ENCODE measurements at places on chromosomes 1 and 21.

DNA sequence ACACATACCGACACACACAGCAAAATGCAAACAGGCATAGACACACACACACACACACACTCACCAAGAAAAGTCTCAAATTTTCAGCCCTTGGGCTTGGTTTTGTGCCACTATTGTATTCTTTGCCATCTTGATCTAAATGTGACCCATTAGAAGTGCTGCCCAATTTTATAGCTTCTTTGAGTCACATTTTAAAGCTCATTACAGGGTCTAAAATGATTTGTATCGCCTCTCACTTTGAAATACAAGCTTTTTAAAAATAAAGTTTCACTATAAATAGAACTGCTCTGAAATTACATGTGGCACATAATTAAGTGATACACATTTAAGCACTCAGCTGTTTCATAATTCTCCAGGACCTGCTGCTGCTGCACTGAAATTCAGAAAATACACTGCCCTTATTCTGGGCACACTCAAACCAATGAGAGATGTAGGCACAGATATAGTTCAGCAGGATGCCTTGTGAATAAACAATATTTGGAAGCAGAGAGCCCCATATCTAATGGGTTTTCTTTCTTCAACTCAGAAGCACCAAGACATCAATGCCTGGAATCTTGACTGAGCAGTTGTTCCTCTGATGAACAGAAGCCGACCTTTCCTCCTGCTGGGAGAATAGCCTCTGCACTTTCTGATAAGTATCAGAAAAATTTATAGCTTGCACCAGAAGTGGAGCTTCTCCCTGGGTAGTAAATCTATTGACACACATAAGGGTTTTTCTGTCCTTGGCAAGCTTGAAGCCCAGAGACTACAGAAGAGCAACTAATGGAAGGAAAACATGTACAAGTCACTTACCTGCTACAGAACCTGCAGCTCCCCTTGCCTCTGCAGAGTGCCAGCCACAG, 37.0 kb upstream of the PLPPR4 start:
- no peak for DNase-seq

DNA sequence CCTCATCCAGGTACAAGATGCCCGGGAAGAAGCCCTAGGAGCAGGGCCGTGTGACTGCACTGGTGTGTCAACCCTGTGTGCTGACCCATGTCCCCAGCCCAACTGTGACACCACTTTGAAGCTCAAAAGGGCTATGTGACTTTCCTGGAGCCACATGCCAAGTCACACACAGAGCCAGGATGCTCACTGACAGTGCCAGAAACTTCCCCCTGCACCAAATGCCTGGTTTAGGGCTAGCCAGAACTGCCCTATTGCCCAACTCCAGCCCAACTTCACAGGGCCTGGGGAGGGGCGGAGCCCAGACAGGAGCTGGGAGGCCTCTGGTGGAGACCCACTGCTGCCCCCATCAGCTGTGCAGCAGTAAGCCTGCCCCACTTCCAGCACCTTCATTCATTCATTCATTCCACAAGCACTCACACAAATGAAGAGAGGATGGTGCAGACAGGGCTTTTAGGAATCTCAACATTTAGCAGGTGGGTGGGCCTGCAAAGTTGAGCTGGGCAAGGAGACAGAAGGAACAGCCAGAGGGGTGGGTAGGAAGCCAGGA, 36.7 kb downstream of the KCNQ4 start:
- no peak for DNase-seq

DNA sequence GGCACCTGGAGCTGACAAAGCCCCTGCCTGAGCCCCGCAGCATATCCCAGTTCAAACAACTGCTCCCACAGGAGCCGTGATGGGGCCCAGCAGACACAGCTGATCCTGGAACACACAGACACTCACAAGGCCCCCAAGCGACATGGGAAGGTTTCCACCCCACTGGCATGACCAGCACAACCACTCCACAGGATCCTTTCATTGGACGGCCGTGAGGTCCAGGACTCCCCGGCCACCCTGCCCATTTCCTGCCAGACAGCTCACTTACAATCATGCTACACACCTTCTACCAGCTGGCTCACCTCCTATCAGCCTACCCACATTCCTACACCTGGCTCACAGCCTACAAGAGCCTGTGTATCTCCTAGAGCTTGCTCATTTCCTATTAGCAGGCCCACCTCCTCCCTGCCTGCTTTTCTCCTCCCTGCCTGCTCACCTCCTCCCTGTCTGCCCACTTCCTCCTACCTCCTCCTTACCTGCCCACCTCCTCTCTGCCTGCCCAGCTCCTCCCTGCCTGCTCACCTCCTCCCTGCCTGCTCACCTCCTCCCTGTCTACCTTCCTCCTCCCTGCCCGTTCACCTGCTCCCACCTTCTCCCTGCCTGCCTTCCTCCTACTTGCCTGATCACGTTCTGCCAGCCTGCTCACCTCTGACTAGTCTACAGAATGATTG, 73.9 kb downstream of the MATN1 start:
- DNase-seq = no peak

GRCh38 chr1:2352341-2352896, 38.9 kb downstream of the MORN1 start:
- DNase-seq = no peak

GRCh38 chr1:94486990-94487389, 54.6 kb downstream of the F3 start:
- no peak for DNase-seq

- no peak for DNase-seq
Observed at GRCh38 chr1:20237646-20238045, 51.3 kb upstream of the PLA2G2C start.

GRCh38 chr1:208409176-208409575, 165.0 kb upstream of the PLXNA2 start:
- DNase-seq = no peak
